SW 1271 (cell line): ENCODE measurements at places on chromosomes 12 and 14.

DNA sequence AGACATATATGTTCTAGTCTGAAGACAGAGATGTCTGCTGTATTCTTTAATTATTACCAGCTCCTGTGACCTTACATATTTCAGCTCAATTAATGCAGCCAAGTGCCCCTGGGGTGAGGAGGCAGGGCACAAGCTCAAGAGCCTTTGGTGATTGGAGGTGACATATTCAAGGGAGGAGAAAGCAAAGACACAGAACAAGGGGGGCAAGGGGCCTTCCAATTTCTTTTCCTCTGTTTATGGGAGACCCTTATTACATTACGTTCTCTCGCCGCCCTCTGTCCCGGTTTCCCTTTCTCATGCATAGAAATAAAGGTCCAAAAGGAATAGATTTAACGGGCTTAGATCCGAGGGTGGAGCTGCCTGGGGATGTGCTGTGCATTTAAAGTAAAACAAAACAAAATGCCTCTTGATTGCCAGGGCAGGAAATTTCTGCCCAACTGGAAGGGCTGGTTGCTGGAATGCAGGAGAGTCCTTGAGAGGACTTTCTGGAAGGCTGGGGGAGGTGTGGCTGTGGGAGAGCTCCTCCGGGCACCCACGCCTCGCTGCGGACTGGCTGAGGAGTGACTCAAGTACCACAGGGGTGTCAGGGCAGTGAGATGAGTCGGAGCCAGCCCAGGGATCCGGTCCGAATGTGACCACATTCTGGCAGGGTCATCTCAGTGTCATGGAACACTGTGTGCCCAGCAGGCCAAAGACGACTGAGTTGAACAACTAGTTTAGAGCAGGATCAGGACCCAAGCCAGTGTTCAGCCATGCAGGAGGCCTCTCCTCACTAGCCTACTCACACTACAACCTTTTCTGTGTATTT is 32.1 kb upstream of the GSG1 start:
- peak; percentile 72 for DNase-seq

- DNase-seq, result no peak
Observed at GRCh38 chr12:51124504-51124903, 41.1 kb upstream of the CSRNP2 start.

DNA sequence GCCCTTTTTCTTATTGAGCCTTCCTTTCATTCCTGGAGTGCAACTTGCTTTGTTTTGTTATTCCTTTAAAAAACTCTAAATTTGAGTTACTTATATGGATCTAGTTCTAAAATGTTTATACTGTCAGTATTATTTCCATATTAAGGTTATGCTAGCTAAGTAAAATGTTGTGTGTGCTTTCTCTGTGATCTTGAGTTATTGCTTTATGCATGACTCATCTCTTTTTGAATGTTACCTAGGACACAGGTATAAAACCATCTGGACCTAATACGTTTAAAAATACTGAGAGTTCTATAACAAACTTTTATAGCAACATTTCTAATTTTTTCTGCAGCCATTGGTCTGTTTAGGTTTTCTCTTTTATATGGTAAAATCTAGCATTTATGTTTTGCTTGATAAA is 132.8 kb upstream of the LGR5 start:
- DNase-seq, result no peak

DNA sequence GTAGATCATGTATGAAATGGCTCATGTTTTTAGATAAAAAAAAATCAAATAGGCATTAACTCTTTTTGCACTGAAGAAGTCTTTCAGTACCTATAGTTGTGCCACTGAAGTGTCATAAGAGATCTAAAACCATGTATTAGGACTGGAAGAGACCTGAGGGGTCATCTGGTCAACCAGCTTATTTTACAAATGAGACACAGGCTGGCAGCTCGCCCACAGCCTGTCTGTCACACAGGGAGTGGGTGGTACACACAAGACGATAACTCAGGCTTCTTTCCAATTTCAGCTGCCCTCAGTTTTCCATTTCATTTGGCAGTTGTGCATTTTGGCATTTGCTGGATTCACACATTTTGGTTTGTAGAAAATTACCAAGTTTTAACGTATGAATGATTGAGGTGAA is 34.7 kb downstream of the C12orf75 start:
- no peak for DNase-seq

- no peak for DNase-seq
Observed at GRCh38 chr14:91925001-91925726, 22.3 kb downstream of the FBLN5 start.
